ENCODE measurements at places on chromosomes 2 and 18. TPM values are rescaled to one million over a fixed set of nuclear protein-coding genes. Genes with fewer than 3 reads are reported as not detected.

DNA sequence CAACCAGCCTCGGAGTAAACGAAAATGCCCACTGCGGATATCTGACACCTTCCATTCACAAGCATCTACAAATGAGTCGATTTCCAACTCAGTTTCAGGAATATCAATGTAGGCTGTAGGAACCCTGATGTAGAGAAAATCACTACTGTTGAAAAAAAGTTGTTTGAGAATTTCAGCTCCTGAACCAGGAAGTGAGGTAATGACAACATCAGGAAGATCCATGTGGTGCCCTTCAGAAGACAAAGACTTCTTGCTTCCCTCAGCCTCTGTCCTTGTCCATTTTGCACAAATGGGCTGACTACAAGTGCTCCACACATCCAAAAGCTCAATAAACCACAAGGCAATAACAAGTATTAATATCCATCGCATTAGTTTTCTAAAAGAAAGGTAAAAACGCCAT, 4.7 kb downstream of the DSEL start:
- DNase-seq = no peak

GRCh38 chr2:73979021-73979420, 5.7 kb upstream of the TET3 start:
- no peak for DNase-seq

GRCh38 chr2:237503201-237503600, 16.1 kb downstream of the MLPH start:
- no peak for DNase-seq

DNA sequence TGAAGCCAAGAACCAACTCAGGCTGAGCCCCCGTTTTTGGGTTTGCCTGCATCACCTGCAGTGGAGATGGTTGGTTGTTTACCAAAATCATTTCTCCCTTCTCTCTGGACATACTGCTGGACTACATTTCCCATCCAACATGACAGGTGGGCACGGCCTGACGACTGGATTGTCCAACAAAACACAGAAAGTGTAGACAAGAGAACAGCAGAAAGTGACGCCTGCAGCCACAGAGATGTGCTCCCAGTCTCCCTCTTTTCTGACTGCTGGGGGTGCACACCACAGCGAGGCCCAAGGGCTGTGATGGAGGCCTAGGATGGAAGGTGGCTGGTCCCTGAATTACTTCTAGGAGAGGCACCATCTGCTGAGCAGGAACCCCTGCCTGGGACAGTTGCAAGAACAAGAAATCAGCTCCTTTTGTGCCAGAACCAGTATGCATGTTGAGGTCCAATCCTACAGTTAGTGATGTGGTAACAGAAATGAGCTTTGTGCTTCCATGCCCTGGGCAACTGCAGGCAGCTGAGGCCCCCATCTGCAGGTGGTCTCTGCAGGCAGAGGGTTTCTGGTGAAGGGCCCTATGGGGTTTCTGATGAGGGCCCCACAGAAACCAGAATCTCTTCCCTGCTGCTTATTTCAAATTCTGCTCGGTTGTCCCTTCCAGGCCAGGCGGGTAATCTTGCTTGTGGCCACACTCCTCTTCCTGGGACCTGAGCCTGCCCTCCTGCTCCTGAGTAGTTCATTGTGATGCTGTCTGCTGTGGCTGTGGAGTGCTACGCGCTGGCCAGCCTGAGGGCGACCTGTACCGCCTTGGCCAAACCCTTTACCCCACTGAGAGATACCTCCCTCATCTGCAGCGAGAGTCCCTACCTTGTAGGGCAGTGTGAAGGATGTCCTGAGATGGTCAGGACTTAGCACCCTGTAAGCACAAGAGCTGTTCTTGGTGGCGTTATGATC, 168.3 kb downstream of the ASB1 start:
- DNase-seq = no peak

- DNase-seq = no peak
Observed at GRCh38 chr2:71658771-71659170, 205.4 kb downstream of the DYSF start.

DNA sequence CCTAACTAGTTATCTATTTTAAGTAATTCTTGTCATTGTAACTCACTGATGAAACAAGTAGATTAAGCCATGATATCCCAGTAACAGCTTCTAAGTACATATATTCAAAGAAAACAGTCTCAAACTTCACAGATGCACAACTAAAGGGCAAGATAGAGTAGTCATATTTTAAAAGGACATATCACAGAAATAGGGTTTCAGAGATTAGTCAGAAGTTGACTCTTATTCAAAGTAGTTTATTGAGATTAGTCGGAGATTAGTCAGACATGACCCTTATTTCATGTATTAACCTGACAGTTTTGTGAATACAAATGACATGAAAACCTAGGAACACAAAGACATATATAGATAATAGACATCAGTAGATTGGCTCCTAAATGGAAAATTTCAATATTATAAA, 15.9 kb upstream of the CHAC2 start:
- DNase-seq = no peak

GRCh38 chr2:112121682-112122254, 16.4 kb upstream of the FBLN7 start:
- no peak for DNase-seq

GRCh38 chr2:207200136-207200535, 34.4 kb upstream of the KLF7 start:
- no peak for DNase-seq

DNA sequence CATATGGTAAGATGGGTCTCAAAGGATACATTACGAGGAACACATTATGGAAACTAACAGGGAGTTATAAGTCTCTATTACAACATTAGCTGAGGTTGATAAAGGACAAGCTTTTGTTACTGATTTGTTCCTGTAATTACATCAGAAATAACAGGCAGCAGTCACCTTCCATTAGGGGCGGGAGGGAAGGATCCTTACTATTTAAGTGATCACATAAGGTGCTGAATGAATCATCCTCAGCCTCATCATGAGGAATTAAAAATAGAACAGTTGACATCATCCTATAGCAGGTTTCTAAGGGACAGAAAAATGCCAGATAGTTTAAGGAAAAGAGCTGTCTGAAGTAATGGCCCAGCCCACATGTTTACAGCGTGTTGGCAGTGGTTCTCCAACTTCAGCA, 86.9 kb upstream of the MGAT5 start:
- DNase-seq = no peak

- no peak for DNase-seq
Observed at GRCh38 chr18:21314724-21315123, 72.7 kb downstream of the GREB1L start.

GRCh38 chr2:143719406-143719805, 590.2 kb downstream of the ARHGAP15 start:
- no peak for DNase-seq

DNA sequence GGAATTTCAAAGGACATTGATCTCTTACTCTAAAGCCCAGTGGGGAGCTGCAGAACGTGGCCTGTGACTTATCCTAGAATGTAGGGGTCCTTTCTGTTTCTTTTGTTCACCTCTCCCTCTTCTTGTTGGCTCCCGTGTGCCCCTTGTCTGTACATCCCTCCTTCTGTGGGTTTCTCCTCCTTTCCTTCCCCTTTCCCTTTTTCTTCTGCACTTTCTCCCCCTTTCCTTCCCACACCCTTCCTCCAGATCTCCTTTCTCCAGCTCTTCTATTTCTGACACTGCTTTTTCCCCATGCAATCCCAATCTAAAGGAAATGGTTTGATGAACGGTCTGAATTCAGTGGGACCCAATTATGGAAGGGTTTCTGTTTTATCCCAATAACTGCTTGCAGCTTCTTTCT, 35.5 kb upstream of the MAPRE3 start:
- DNase-seq = no peak

- DNase-seq = no peak
Observed at GRCh38 chr2:238155761-238156694, 2.7 kb upstream of the ERFE start.

- DNase-seq = no peak
Observed at GRCh38 chr2:88078643-88079172, 11.1 kb downstream of the SMYD1 start.

- no peak for DNase-seq
Observed at GRCh38 chr2:105315314-105315713, 14.2 kb downstream of the TGFBRAP1 start.

DNA sequence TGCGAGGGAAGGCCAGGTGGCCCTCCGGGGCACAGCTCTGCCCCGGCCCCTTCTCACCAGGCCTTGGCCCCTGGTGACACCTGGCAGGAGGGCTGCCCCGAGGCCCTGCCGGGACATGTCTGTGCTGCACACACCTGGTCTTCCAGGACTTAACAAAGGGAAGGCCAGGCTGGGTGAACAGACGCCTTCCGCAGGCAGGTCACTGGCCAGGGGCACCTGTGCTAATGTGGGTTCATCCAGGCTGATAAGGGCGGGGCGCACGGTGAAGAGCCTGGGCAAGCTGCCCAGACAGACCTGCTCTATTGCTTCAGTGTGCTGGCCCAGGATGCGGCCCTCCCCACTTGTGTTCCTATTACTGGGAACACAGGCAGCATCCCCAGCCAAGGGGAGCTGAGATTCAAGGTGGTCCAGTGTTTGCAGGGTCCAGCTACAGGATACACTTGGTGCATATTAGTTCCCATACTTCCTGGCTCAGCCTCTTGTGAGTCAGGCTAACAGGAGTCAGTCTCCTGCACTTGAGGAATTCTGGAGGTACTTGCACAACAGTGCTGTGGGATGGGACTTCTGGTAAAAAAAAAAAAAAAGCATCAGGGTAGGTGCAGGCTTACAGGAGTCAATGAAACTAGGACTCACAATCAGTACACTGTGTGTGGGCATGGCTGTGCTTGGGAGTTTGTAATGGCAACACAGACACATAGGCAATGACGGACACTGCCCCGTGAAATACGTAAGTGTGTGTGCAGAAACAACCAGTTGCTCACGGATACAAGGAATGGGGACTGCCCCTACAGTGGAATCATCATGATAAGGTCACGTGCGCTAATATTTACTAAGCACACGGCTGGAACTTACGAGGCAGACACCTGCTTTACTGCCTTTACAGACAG, 261.4 kb downstream of the TWIST2 start:
- DNase-seq = no peak

DNA sequence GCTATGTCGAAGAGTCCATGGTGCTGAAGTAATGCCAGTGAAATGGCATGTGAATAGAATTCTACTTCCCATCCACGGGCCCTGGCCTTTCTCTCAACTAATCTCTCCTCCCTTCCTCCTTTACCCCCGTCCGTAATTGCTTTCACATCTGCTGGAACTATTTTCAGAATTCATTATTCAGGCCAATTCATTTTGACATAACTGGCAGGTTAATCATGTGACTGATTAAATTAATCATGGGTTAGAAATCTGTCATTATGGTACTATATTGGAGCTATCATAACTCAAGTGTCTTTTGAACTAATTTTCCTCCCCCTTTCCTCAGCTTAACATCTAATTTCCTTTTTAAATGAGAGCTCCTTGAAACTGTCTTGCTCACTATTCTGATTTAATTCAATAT, 66.9 kb downstream of the ZDBF2 start:
- no peak for DNase-seq

GRCh38 chr2:168216351-168217005, 30.9 kb downstream of the STK39 start:
- DNase-seq = no peak

DNA sequence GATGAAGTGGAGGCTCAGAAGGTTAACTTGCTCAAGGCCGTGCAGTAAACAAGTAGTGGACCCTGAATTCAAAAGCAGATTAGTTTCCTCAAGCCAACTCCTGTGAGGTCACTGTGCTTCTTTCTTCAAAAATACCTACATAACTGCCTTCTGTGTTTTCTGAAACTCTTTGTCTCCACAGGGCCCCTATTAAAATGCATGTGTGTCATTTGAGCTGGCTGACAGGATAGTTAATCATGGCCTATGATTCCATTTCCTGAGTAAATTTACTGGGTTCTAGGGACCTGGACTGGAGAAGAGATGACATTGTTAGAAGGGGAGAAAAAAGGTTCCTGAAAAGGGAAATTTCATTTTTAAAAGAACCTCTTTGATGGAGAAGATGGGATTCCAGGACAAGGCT, 12.9 kb upstream of the DTNA start:
- no peak for DNase-seq

DNA sequence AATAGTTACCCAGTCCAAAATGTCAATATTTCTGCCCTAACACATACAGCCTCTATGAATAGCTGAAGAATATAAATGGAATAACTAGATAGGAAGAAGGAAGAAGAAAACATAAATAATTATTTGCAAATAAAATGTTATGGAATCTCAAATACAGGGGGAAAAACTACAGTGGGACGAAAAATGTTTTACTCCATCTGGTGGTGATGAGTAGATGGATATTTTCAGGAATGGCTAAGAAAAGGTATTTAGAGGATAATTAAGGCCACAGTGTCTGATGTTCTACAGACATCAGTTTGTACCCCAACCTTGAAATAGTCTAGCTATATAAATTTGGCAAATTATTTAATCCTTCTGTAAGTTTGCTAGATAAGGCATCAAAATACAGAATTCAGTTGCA, 178.1 kb upstream of the FSHR start:
- DNase-seq = no peak

DNA sequence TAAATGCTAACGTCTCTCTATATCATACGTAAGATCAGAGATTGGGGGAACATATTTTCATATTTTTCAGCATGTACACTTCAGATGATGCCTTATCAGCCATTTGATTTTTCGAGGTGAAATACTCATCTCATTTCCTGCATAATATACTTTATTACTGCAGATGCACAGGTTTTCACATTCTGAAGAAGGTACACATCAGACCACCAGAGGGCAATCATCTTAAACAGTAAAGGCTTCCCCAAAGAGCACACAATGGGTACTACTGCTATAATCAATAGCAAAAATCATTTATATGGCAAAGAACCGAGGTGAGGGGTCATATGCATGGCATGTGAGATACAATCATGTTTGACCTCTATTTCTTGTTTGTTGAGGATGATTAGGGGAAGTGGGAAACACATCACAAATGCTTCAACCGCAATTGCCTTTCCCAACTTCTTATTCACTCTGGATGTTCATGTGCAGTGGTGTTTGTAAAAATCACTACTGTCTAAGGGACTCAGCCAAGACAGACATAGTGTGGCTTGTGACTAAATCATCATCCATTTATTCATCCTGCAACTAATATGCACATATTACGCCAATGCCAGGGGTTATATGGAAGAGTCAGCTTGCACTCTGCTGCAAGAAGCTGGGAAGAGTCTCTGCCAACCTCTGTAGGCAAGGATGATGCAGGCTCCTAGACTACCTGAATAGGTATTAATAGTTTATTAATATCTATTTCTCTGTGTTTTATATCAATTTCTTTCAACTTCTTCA, 118.7 kb downstream of the EPB41L3 start:
- DNase-seq = no peak

GRCh38 chr2:185738679-185739472, at the start of gene FSIP2:
FSIP2 (plus strand) TSS chr2:185738804; CDS start chr2:185738895, 91 bp downstream.
- DNase-seq = no peak

Gene ERMN
- total RNA-seq = 1.3 TPM

Gene FOXD4L1
- 0.21 TPM for total RNA-seq

Gene COL6A3
- total RNA-seq = 155 TPM

Gene REG3A
- 2.8 TPM for total RNA-seq

Gene FASTKD2
- 21.9 TPM for total RNA-seq

Gene SCN7A
- total RNA-seq = 9.0 TPM

Gene FLACC1
- total RNA-seq = 4.2 TPM

Gene CYP1B1
- 83.0 TPM for total RNA-seq

Gene CRYBA2
- total RNA-seq = not detected

Gene EFEMP1
- 1,782 TPM for total RNA-seq

All from thoracic aorta (tissue), 2 donors.